ENCODE measurements at places on chromosomes 12 and 14. TPM values are rescaled to one million over a fixed set of nuclear protein-coding genes. Genes with fewer than 3 reads are reported as not detected.

DNA sequence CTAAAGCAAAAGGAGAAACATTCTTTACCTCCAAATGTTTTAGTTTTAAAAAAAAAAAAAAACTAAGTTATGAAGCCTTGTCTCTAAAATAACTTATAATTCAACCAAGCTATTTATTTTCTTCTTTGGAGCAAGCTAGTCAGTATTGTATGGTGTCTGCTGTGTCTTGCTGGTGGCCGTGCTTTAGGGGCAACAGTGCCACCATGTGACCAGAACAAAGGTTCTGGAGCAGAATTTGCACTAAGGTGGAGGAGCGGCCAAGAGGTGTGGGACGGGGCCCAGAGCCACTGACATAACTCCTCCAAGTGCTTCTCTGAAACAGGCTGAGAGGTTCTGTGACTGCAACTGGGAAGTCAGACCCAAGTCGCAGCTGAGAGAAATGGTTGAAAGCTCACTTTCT lies 4.5 kb downstream of the FICD start:
- H3K27me3 ChIP-seq, result no peaks in the 10 kb centered on the region
- H3K4me1 ChIP-seq, result peaks cover 18% of the 10 kb centered on the region
- peaks cover 42% of the 10 kb centered on the region for H3K36me3 ChIP-seq
- no peak overlapping the region for H3K27ac ChIP-seq
- H3K4me3 ChIP-seq, result no peak overlapping the region

Gene AVPR1A
- not detected for total RNA-seq

GRCh38 chr12:86543716-86544115 lies 287.5 kb upstream of the MGAT4C start:
- no peak overlapping the region for H3K4me3 ChIP-seq
- DNase-seq, result no peak
- no peaks in the 10 kb centered on the region for H3K27me3 ChIP-seq

Gene ASB8
- 42.7 TPM for total RNA-seq

Gene KLRG1
- 34.7 TPM for total RNA-seq
